ENCODE measurements at places on chromosomes 5 and 9.

- DNase-seq, result no peak
These were observed 93.7 kb downstream of the ENC1 start for GRCh38 chr5:74546796-74547195.

- DNase-seq, result no peak
These were observed 33.2 kb upstream of the C5orf46 start for GRCh38 chr5:147939431-147940114.

- DNase-seq, result no peak
These were observed 312 bp downstream of the SET start for GRCh38 chr9:128689293-128689774.

GRCh38 chr5:173245319-173246134, 10.5 kb upstream of the NKX2-5 start:
- no peak for DNase-seq

DNA sequence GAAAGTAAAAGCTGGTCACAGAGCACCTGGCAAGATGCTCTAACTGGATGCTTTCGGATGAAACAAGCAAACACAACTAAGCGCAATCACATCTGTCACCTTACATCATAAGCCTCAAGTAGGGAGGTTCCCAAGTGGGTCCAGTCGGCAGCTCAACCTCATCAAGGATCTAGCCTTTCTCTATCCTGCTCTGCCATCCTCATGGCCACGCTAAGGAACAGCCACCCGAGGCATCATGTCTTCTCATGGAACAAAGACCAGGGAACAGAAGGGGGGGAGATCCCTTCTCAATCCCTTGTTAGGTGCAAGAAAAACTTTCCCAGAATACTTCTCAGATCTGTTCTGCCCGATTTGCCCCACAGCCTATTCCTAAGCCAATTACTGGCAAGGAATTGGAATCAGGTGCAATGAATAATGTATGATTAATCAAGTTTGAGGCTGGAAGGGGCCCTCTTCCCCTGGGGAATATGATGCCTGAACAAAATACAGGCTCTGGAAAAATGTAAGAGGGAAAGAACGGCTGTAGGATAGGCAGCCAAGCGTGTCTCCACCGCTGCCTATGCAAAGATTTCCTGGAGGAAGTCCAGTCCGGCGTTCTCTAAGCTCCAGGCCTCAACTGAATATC, 1.3 kb upstream of the HABP4 start:
- DNase-seq, result no peak

GRCh38 chr5:125659316-125660023, 763.7 kb upstream of the GRAMD2B start:
- DNase-seq, result no peak

GRCh38 chr5:6656680-6657079, 23.4 kb downstream of the SRD5A1 start:
- DNase-seq, result no peak

- DNase-seq, result no peak
These were observed 25.2 kb downstream of the UGT3A2 start for GRCh38 chr5:36041537-36041845.
